ENCODE measurements at places on chromosomes 12 and 14. TPM values are rescaled to one million over a fixed set of nuclear protein-coding genes. Genes with fewer than 3 reads are reported as not detected.
A peak's percentile ranks its signal among the peaks of the same experiment; 100 is the strongest.

Gene CDCA3
- total RNA-seq = 30.8 TPM

DNA sequence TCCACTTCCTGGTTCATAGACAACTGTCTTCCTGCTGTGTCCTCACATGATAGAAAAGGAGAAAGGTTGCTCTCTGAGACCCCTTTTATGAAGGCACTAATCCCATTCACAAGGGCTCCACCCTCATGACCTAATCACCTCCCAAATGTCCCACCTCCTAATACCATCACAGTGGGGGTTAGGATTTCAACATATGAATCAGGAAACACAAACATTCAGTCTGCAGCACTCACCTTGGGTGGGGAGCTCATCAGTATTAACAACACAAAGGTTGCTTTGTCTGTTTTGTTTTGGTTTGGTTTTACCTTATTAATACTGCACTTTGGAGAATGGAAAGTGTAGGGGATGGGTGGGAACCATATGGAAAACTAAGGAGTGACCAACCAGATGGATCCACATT lies 10.5 kb upstream of the SMCO2 start:
- DNase-seq = no peak

GRCh38 chr14:20622816-20623291 lies 18.6 kb downstream of the OR6S1 start:
- no peak for DNase-seq

DNA sequence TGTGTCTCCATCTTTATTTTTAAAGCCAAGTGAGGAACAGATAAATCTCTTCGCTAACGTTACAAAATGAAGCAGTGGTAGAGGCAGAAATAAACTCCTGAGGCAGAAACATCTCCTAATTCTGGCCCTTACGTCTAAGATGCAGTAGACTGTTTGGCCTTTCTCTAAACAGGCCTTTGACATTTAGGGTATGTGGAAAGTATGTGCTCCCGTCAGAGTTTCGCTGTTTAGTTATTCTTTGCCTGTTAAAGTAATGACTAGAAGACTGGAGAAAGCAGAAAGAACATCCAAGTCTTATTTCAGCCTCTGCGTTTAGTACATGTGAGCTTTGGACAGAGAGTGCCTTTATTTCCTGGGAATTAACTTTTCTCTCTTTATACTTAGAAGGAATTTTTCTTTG lies 216.6 kb downstream of the RAD51B start:
- no peak for DNase-seq

GRCh38 chr12:98538031-98538430 lies 22.6 kb downstream of the TMPO start:
- no peak for DNase-seq

DNA sequence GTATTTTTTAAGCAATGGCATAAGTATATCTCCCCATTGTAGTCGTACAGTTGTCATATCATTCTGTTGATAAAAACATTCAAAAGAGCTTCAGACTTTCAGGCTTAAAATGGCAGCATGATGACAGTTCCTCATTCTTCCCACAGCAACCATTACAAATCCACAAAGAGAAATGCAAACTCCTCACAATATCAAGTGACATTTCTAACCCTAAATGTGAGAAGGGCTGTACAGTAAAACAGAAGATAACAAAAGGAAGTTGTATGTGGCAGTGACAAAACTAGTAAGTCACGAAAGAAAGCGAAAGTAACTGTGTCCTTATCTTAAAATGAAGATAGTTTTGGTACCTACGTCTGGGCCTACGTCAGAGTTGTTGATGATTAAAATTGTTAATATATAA lies 46.7 kb downstream of the GXYLT1 start:
- DNase-seq = peak; percentile 18

Gene RACGAP1
- total RNA-seq = 147 TPM

DNA sequence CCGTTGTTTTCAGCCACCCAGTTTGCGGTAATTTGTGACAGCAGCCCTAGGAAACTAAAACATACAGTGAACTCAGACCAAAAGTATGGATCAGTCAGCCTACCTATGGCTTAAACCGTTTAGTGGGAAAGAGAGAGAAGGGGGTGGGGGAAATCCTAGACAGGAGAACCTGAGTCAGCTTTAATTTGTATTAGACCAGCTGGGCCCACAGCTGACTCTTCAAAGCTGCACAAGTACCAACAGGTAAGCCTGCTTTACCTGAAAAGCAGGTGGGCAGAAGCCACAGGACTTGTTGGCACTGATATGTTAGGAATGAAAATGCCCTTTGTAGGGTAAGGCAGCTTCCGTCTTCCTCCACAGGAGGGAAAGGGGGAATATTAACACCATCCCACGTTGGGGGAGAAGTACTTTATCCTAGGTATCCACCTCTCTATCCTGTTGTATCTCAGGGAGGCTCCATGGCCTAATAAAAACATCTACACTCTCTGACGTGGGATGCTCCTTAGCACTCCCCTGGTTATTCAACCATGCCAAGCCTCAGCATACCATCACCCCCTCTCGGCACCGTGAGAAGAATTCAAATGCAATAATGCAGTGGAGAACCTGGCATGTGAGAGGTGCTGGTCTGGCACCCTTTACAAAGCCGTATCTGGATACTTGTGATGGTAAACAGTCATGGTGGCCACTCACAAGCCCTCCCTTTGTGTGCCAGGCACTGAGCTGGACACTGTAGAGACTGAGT lies 70.3 kb downstream of the STON2 start:
- DNase-seq = no peak

Gene MYO1A
- not detected for total RNA-seq

- DNase-seq = peak; percentile 37
Observed at GRCh38 chr12:51270067-51270950, at the start of gene SMAGP. Gene SMAGP, minus strand, starts transcription at chr12:51270415. Its CDS starts 1,137 bp downstream, at chr12:51269278.

GRCh38 chr12:4270016-4270830 lies 3.3 kb upstream of the CCND2 start:
- no peak for DNase-seq

Gene SYT10
- total RNA-seq = not detected

Gene NTS
- not detected for total RNA-seq

GRCh38 chr14:103209054-103209453 lies 85.8 kb downstream of the TNFAIP2 start:
- no peak for DNase-seq

Gene AMHR2
- not detected for total RNA-seq

- no peak for DNase-seq
Observed at GRCh38 chr12:61137677-61138414, 1122.4 kb upstream of the USP15 start.

DNA sequence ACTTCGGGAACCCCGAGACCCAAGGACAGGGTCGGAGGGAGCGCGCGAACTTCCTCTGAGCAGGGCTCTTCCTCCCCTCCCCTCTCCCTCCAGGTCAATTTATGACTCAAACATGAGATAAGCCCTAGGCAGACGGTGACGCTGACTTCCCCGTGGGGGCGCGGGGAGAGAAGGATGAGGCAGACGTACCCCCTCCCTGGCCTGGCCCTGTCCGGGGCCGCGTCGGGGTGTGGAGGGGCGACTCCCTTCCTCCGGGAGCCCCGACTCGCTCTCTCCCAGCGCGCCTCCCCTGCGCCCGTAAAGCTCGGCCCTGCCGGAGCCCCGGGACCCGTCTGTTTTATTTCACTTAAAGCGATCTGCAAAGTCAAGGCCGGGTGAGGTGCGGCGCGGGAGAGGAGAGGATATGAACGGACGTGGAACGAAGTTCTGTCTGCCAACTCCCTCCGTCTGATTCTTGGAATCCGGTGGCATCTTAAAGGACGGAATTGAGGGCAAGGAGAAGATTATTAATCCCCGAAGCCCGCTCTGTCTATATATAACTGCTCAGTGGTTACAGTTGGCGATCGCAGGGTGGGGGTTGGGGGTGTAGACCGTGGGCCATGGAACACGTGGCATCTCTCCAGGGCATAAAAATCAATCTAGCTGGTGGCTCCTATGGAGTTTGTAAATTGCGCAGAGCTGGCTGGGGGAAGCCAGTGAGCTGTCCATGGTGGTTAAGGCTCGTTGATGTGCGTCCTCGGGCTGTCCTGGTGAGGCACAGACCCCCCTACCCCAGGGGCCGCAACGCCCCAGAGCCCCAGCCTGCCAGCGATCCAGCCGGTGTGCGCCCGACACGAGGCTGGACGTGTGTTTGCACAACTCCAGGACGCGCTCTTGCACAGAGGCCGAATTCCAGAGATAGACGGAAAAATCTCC lies 2.9 kb upstream of the PTHLH start:
- DNase-seq = peak; percentile 47

DNA sequence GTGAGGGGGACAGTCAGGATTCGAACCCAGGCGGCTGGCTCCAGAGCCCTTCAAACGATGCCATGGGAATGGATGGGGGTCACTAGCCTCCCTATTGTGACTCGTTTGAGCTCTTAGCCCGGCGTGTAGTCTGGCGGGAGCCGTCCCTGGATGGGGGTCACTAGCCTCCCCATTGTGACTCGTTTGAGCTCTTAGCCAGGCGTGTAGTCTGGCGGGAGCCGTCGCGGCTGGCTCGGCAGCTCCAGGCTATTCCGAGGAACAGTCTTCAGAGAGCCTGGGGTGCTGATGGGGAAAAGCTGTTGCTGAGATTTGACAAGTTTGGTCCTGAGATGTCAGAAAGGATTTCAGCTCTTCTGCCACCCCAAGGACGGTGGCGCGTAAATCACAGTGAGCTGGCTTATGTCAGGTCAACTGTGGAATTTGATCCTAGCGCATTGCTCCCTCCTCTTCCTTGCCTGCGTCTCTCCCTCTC lies 58.3 kb downstream of the CALM1 start:
- DNase-seq = no peak

- peak; percentile 85 for DNase-seq
Observed at GRCh38 chr12:69987579-69988091, 162.6 kb downstream of the MYRFL start.

DNA sequence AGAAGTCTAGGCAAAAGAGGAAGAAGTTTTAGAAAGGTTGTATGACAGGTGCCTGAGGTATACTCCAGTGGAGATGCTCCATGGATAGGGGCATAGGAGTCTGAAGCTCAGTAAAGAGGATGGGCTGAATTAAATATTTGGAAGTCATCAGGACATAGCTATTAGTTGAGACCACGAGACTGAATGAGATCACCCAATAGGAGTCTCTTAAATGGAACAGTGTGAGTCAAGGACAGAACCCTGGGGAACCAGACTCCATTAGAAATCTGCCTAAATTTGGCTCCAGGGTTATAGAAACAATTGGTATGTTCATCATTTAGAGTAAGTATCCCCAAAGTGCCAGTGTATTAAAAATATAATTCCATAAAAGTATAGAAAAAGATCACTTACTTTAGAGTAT lies 172.6 kb downstream of the PRKCH start:
- no peak for DNase-seq

DNA sequence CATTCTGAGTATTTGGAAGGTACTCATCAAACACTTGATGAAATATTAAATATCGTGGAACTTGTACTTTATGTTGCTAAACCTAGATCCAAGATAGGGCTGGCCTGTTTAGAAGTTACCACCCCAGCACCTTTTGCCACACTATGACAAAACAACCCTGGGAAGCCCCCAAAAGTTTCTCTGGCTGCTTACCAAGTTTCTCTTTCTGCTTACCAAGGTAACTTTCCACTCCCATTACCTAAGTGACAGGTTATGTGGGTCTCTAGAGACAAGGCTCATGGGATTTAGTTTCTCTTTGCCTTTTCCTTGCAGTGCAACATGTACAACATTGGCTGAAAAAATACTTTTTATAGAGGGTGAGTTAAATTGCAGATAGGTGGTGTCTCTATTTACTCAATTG lies 28.9 kb upstream of the PPM1A start:
- no peak for DNase-seq

DNA sequence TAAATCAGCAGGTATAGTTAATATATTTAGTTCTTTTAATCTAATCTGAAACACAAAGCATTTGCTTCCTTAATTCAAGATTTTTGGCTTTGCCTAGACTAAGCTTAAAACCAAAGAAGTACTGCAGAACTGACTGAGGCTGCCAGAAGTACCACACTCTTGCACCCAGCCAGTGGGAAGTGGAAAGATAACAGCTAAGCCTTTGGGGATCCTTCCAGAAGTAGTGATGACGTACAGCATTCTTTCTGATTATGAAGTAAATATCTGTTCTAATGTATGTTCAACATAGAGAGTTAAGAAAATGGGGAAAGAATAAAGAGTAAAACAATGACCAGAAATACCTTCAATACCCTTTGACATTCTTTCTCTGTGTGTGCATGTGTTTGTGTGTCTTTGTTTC lies 19.3 kb downstream of the NTF3 start:
- DNase-seq = no peak

Gene DENND5B
- total RNA-seq = 19.8 TPM

GRCh38 chr14:104593241-104593701 lies 11.3 kb downstream of the TMEM179 start:
- DNase-seq = no peak

GRCh38 chr12:31519511-31519910 lies 71.4 kb downstream of the DENND5B start:
- DNase-seq = no peak

DNA sequence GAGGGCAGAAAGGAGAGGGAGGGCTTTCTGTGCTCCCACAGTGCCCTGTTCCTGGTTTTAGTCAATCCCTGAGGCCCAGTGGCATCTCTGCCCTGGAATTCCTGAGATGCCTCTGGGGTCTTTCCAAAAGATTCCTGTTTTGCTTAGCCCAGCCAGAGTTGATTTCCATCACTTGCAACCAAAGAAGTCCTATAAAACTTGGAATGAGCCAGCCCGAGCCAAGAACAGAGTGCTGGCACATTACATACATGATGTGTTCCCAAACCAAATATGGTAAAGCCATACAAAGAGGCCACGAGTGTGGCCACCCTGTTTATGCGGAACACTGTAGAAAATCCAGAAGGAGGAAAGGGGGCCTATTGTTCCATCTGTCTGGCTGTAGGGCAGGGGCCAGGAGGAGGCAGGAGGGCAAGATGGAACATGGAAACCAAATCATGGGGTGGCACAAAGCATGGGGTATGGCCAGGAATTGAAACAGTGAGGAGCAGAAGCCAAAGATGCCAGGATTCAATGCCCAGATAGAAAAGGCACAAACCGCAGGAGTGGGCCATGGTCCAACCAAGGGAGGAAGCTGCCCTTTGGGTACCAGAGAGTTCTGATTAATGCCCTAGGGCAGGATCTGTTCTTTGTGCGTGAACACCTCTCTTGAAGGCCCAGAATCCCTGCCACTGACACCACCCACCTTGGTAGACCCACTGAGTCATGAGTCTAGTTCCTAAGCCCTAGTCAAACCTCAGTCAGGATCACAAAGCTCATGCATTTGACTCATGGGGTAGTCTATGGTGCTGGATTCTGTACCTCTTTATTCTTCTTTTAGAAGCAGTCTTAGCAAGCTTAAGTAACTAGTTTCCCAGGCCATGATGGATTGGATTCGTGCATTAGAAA lies 75.2 kb downstream of the LRRC74A start:
- DNase-seq = no peak

GRCh38 chr12:98830657-98831056 lies 185.6 kb downstream of the APAF1 start:
- DNase-seq = no peak

- DNase-seq = no peak
Observed at GRCh38 chr12:23611320-23611719, 338.1 kb downstream of the SOX5 start.

Gene GRIN2B
- total RNA-seq = not detected

DNA sequence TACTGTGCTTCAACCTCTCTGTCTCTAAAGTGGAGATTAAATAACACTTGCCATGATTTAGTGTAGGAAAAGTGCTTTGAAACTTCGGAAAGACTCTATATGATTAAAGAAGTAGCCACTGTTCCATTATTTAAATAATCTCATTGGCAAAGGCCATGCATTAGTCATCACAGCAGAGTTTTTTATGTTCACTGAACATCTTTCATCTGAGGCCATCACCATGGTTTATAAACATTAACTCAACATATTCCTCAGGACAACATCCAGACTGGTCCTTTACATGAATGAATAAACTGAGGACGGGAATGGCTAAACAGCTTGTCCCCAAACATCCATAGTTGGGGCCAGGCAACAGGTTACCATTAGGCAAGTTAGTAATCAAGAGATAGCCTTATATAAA lies 124.6 kb upstream of the FRMD6 start:
- DNase-seq = no peak

Data from A172 (cell line).